ENCODE measurements at places on chromosomes 5 and 9. TPM values are rescaled to one million over a fixed set of nuclear protein-coding genes. Genes with fewer than 3 reads are reported as not detected.

Gene SLC1A3
- total RNA-seq = 1.6 TPM

Gene CFAP157
- total RNA-seq = 0.61 TPM

Gene FBP2
- not detected for total RNA-seq

Gene URM1
- 62.6 TPM for total RNA-seq

Gene PTCH1
- total RNA-seq = 104 TPM

Gene CSF1R
- total RNA-seq = not detected

Gene PDGFRB
- total RNA-seq = 2.9 TPM

Gene FAM240B
- not detected for total RNA-seq

Gene ZFYVE16
- total RNA-seq = 51.5 TPM

Gene C6
- total RNA-seq = not detected

All from glutamatergic neuron (in vitro differentiated cells).